Left cardiac atrium (tissue), 4 donors: ENCODE measurements at places on chromosomes 12 and 14.

GRCh38 chr14:81246461-81247270 lies 25.9 kb upstream of the GTF2A1 start:
- no peak for DNase-seq

DNA sequence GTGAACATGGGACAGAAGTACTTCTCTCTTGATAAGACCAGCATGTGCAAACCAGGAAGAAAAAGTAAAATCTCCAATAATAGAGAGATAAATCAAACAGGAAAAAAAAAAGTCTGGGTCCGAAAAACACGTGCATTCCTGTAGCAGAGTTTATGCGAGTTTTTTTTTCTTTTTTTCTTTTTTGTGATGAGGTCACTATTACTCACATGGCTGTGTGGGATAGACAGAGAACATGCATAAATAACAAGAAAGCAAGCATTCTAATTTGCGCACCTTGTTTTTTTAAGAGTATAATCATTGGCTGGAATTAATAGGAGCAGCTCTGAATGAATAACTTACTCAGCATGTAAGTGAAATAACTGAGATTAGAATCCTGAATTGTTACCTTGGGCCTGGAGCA lies 91.9 kb upstream of the CPM start:
- DNase-seq = no peak

DNA sequence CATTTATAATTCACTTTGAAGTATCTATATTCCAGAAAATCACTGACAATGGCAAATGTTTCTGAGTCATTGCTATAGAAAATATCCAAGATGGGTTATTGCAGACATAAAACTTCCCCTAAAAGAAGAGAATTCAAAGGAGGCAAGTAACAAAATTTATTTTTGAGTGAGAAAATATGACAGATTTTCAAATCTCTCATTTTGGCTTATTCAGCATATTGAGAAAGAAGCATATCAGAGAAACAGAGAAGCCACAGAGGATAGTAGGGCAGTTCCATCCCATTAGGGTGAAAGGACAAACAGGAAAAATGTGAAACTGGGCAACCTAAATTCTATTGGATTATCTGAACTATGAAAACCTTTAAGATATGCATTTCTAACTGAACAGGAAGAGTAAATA lies 85.0 kb downstream of the SYT1 start:
- no peak for DNase-seq

DNA sequence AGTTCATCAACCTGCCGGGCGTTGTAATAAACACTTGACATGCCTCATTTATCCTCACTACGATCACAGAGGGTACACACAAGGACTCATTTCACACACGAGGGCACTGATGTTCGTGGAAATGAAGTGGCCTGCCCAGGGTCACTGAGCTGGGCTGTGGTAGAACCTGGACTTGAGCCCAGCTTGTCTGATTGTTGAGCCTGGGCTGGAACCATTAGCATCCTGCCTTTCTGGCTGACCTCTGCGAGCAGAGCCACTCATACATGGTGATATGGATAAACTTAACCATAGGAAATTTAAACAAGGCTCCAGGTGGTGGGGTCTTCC lies 16.6 kb upstream of the JDP2 start:
- peak; percentile 41 for DNase-seq

GRCh38 chr12:17372508-17372907 lies 717.5 kb downstream of the RERGL start:
- no peak for DNase-seq

DNA sequence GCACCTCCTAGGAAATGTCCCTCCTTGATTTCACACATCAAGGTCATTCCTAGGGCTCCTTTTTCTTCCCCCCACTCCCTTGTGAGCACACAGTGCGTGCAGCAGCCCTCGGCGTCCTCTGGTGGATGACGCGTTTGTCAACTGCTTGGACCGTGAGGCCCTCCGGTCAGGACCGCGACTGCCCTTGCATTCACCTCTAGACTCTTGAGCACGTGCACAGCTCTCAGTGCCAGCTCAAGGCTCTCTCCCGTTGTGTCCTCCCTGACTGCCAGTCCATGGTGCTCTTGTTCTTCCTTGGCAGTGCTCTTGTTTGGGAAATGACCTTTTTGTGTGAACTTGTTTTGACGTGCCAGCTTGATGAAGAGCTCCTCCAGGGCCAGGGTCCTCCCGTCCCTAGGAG lies 67.9 kb downstream of the TSPAN9 start:
- DNase-seq = peak; percentile 76

GRCh38 chr14:35392103-35392502 lies 12.4 kb downstream of the NFKBIA start:
- no peak for DNase-seq

- DNase-seq = peak; percentile 84
Observed at GRCh38 chr12:27549801-27550652, 26.0 kb downstream of the PPFIBP1 start.

- peak; percentile 43 for DNase-seq
Observed at GRCh38 chr12:113424915-113425823, 3.0 kb downstream of the SDSL start.

DNA sequence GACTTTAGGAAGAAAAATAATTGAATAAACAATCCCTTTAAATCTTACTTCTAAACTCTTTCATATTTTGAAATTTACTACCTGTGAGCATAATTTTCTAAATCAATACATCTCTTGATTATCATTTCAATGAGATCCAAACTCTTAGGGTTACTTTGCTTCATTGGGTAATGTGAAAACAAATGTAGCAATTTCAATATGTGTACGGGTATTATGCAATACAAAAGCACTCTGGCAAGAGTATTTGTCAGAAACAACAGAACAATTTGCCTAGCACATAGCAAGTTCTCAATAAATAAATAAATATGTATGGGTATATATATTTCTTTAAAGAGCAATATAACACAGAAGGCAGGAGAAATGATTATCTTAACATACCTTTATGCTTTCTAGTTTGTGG lies 77.1 kb downstream of the PLEKHG7 start:
- no peak for DNase-seq

- DNase-seq = peak; percentile 90
Observed at GRCh38 chr12:89708565-89709156, at the start of gene ATP2B1. ATP2B1 (minus strand) TSS chr12:89708838; CDS start chr12:89655886, 52,952 bp downstream.

GRCh38 chr12:12157424-12157823 lies 86.7 kb downstream of the BCL2L14 start:
- no peak for DNase-seq

GRCh38 chr12:56591961-56592360 lies 38.2 kb downstream of the BAZ2A start:
- DNase-seq = no peak

GRCh38 chr12:94553130-94553519 lies 93.5 kb upstream of the CEP83 start:
- DNase-seq = peak; percentile 34
